Stimulated activated CD8-positive, alpha-beta memory T cell treated with anti-CD3 and anti-CD28 coated beads, Interleukin-4, amount 100 ng/mL, for 48 hours (primary cell): ENCODE measurements at places on chromosomes 5 and 9.

GRCh38 chr5:133193794-133194193 is 142.0 kb downstream of the HSPA4 start:
- no peak for DNase-seq

- no peak for DNase-seq
Observed at GRCh38 chr9:113886026-113886369, 9.9 kb downstream of the ZNF618 start.

DNA sequence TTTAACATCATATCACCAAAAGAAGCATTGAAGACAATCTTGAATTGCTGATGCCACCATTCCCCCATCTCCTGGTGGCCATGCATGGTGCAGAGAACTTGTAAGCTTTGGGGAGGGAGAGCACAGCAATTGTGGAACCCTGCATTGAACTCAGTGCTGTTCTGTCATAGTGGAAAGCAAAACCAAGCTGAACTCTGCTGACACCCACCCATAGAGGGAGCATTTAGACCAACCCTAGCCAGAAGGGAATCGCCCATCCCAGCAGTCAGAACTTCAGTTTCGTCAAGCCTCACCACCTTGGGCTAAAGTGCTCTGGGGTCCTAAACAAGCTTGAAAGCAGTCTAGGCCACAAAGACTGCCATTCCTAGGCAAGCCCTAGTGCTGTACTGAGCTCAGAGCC is 37.4 kb upstream of the RUSC2 start:
- no peak for DNase-seq

DNA sequence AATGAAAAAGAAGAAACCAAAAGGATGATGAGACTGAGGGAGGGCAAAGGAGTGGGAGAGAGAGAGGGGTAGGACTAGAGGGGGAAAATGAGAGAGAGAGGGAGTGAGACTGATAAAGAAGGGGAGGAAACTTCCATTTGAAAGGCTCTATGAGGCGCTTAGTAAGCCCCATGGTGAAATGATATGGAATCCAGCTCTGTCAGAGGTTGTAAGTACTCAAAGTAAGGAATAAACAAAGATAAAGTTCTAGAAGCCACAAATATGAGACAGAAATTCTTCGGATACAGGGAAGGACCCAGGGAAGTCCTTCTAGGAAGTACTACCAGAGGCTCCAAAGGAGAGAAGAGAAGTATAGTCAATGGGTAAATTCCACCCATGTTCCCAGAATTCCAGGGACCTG is 21.7 kb upstream of the VLDLR start:
- DNase-seq = no peak

DNA sequence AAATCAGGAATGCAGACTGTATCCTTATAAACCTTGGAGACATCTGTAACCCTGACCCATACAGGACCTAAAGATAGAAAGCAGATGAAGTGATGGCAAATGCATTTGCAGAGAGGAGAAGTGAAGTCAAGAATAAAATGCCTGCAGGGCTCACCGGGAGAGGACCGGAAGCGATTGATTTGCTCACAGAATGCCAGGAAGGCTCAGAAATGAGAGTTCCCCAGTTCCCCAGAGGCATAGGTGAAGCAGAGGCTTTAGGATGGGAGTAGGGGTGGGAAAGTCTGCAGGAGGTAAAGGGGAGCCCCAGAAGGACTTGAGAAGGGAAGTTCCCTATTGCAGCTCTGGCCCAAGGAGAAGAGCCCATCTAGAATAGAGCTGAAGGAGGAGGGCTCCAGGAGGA is 63.9 kb upstream of the TNFAIP8 start:
- no peak for DNase-seq

DNA sequence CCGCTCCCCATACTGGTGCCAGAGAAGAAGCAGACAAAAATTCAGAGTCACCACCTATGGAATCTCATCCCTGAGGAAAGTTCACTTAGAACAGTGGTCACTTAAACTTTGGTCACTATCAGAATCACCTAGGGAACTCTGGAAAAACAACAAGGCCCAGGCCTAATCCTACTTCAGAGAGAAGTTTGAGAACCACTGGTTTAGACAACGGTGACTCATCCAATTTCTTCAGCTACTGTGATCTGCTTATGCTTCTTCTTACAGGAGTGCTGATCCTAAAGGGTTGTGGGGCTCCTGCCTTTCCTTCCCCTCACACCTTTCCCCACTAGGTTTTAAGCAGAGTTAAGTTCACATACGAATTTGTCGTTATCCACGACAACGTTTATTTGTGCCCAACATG is 194.7 kb upstream of the KLF4 start:
- DNase-seq = no peak

GRCh38 chr9:85182383-85182782 is 512.9 kb downstream of the NTRK2 start:
- DNase-seq = no peak

GRCh38 chr9:85466834-85467233 is 274.9 kb downstream of the AGTPBP1 start:
- DNase-seq = no peak

DNA sequence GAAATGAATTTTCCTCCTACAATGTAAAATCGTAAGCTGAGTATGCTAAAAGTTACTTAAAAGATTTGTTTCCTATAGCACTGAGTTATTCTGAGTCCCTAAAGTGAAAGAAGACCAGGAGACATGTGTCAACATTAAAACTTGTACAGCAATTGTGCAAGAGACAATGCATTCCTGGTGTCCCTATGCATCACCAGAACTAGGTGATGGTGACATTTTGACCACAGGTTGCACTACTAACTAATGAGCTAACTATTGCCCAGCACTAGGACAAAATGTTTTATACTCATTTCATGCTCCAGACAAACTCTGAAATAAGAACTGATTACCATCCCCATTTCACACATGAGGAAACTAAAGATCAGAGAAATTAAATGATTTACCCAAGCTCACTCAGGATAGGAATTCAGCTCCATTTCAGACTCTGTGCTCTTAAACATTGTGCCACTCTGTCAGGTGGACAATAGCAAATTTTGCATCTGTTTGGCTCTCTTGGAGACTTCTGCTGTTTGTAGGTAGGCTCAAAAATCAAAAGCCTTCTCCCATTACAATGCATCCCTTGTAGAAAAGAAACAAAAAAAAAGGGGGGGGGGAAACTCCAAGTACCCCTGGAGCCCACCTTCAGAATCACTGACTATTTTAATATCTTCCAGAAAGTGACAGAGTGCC is 269.2 kb downstream of the ACTL7B start:
- no peak for DNase-seq

GRCh38 chr5:41510176-41510831 is at the start of gene PLCXD3:
PLCXD3 (minus strand) TSS chr5:41510601; CDS start chr5:41510526, 75 bp downstream.
- DNase-seq = no peak

- no peak for DNase-seq
Observed at GRCh38 chr5:179865491-179866240, 7.0 kb upstream of the MRNIP start.

DNA sequence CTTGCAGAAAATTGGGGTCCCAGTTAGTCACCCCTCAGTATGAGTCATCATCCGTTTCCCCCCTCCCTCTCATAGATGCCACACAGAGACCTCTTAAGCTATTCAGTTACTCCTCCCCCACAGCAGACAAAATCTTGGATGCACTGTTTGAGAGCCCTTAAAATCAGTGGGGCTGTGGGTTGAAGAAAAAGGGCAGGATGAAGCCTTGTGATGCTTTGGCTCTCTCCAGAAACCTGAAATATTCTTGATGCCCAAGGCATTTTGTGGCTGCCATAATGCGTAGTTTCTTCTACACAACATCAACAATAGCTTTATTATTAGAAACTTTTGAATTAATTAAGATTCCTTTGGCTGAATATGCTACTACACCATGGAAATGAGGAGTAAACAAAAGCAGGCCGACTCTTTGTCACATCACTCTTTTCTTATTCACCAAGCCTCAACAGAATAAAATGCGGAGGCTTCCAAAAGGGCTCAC is 133.8 kb downstream of the MRPS30 start:
- DNase-seq = no peak

DNA sequence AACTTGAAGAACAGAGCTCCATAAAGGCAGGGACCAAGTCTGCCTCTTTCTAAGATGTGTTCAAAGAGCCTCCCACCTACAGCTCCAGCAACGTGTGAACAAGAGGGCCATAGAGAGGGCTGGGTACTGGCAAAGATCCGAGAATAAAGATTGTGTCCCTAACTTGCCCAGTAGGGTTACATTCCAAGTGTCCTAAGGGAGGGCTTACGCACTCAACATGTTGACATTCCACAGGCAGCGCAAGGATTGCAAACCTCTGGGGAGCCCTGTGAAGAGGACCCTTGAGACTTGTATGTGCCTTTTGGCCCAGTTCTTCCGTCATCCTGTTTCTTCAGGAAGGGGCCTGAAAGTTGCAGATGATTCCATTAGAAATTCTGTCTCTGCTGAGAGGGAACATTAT is 48.2 kb upstream of the ENTREP1 start:
- no peak for DNase-seq

DNA sequence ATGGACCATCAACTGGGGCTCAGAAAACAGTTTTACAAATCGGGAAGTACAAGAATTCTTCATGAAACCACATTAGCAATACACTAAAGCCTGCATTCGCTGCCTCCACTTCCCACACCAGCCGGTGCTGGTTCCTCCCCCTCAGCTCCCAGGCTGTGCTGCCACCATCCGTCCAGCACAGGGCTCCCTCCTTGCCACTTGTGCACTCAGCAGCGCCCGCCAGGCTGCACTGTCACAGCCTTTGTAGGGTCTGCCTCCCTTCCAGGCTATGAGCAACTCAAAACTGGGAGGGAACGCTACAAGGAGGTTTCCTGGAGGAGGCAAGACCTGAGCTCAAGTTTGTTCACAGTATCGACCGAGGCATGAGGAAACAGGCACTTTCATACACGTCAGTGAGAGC is 7.7 kb downstream of the MAPK9 start:
- no peak for DNase-seq

- DNase-seq = no peak
Observed at GRCh38 chr5:135535420-135535819, 344 bp downstream of the NEUROG1 start.

DNA sequence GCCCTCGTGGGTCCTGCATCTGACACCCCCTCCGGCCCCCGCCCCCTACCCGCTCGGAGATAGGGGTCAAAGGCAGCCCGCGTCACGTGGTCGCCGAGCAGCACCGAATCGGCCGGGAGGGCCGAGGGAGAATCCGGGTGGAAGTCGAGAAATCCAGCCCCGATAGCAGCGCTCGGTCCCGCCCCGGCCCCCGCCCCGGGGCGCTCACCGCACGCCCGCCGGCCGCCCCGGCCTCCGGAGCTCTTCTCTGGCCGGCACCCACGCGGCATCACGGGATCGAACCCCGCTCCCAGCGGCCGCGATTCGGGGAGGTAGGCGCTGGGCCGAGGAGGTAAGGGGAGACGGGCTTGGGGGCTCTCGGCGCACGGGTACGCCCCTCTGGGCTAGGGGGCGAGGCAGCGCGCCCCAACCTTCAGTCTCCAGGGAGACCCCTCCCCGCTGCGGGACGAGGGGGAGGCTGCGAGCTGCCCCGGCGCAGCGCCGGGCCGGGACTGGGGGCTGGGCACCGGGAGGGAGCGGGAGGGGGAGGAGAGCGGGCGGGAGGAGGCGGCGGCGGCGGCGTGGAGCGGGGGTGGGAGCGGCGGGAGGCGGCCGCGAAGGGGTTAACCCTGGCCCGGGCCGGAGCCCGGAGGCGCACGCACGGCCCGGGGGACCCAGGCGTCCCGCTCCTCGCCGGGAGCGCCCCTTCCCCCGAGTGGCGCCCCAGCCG is 22.1 kb upstream of the NDST1 start:
- DNase-seq = peak; percentile 40

- no peak for DNase-seq
Observed at GRCh38 chr9:95816716-95817115, 58.8 kb upstream of the ERCC6L2 start.

DNA sequence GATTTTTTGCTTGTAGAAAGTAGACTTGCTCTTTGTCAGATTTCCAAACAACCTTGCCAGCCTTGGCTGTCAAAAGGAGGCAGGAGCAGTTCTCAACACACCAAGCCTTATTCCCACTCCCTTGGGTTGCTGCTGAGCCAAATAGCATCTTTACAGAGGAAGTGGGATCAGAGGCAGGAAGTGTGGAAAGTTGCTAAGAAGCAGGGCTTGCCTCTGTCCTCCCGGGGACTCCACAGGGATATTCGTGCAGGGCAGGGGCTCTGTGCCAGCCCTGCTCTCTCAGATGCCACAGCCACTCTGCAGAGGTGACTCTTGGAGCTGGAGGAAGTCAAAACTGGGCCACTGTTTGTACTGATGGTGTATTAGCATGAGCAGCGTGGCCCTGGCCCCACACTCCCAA is 24.3 kb downstream of the PTPDC1 start:
- no peak for DNase-seq

- no peak for DNase-seq
Observed at GRCh38 chr5:73318308-73318719, 130.3 kb downstream of the FOXD1 start.

- DNase-seq = no peak
Observed at GRCh38 chr5:110900829-110901228, 162.0 kb downstream of the SLC25A46 start.

GRCh38 chr5:86866036-86866435 is 248.3 kb downstream of the COX7C start:
- DNase-seq = no peak

- no peak for DNase-seq
Observed at GRCh38 chr9:134984372-134985265, 66.9 kb upstream of the FCN1 start.

DNA sequence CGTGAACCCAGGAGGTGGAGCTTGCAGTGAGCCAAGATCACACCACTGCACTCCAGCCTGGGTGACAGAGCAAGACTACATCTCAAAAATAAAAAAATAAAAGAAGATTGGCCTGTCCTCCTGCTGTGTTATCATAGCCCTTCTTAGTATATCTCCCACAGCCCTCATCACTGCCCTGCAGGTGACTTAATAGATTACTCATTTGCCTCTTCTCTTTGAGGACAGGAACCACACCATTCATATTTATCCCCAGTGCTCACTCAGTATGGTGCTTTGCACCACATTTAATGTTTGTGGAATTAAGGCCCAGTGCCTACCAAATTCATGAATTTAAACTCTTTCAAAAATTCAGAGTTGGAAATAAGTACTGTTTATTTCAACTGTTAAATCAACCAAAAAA is 10.3 kb downstream of the IDNK start:
- DNase-seq = no peak

DNA sequence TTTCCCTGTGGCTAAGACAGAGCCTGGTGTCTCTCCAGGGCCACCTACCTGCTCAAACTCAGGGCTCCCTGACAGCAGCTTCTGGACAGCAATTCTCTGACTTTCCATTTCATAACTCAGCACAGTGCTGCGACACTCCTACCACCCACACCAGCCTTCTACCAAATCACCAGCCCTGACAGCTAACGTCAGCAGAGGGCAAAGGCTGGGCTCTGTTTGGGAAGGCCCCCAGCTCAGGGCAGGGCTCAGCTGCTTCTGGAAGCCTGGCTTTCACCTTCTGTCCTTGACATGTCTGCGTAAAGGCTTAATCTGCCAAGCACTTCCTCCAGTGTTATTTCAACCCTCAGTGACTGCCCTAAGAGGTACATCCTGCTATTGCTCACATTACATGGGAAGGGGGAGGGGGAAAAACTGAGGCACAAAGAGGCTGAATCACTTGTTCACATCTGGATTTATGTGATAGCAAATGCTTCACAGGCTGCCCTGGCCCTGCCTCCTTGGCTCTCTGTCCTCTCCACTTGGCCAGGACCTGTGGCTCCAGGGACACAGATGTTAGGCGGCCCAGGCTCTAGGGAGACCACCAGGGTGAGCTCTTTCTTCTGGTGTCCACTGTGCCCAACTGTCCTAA is 102.5 kb upstream of the PANK3 start:
- DNase-seq = no peak
